ENCODE measurements at places on chromosomes 12 and 14.

- DNase-seq, result peak; percentile 59
Measured at GRCh38 chr12:120639771-120640721, at the start of gene CABP1. CABP1 (plus strand) TSS chr12:120640626; CDS start chr12:120640686, 60 bp downstream.

- DNase-seq, result no peak
Measured at GRCh38 chr12:98896938-98897337, 251.8 kb downstream of the APAF1 start.

DNA sequence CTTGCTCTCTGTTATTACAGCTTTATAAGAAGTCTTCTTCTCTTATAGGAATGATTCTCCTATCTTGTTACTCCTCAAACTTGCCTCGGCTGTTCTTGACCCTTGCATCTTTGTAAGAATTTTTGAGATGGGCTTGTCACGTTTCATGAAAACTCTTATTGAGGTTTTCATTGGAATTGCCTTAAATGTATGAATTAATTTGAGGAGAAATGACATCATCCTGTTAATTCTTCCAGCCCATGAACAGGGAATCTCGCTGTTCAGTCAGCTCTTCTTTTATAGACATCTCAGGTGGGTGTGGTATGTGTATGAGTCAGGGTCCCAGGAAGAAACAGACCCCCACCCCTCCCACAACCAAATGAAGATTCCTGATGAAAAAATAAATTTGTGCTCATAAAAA, 107.1 kb upstream of the MYL2 start:
- no peak for DNase-seq

DNA sequence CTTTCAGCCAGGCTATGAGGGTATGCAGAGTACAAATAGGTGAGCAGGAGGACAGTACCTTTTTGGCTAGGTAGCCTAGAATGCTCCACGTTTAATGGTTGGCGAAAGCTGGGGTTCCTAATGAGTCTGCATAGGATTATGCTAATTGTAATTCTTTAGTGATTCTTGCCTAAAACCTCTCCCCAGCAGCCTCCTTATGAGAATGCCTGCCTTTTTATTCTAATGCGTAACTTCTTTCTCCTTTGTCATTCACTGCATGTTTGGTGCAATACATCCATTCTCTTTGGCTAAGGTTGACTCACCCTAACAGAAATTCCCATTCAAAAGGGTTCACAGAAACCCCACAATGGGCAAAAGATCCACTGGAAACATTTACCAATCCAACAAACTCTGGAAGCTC, 752.2 kb downstream of the FSCB start:
- DNase-seq, result no peak

DNA sequence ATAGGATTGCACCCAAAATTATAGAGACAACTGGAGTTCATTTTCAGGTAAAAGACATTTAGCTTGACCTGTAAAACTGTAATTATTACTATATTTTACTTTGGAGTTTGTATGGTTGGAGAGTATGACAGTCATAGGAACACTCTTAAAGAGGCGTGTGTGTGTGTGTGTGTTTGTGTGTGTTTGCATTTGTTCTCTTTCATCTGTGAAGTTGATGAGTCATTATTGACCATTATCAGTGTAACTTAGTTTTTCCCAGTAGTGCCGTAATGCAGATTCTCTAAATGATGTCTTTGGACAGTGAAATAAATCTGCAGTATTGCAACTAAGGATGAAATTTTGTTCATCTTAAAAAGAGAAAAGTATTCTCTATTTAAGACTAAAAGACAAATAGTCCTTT, 13.0 kb downstream of the WASHC4 start:
- DNase-seq, result no peak

DNA sequence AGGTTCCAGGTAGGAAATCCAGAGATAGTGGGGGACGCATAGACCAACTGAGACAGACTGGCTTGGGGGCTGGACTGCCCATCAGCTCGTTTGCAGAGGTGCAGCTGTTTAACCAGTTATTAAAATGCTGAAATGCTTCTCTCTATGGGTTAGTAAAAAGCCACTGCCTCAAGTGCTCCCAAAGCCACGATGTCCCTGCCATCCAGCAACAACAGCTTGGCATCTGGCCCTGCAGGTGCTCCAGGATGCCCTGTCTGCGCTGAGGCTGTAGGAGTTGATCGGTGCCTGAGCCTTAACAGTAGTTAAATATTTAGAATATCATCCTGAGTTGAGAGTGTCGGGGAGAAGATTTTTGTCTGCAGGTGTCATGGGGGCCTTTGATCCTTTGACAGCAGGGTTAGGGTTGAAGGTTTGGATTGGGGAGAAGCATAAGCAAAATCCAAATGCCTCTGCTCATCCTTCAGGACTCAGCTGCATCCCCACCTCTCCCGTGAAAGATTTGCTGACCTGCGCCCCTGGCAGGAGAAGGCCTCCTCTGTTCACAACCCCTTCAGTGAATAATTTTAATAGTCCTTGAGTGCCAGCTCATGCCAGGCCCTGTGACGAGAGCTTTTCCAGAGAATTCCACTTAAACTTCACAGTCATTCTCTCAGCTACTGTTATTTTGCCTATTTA, 127.3 kb upstream of the PWP1 start:
- no peak for DNase-seq

- DNase-seq, result no peak
Measured at GRCh38 chr12:31966558-31967205, 7.5 kb downstream of the RESF1 start.

DNA sequence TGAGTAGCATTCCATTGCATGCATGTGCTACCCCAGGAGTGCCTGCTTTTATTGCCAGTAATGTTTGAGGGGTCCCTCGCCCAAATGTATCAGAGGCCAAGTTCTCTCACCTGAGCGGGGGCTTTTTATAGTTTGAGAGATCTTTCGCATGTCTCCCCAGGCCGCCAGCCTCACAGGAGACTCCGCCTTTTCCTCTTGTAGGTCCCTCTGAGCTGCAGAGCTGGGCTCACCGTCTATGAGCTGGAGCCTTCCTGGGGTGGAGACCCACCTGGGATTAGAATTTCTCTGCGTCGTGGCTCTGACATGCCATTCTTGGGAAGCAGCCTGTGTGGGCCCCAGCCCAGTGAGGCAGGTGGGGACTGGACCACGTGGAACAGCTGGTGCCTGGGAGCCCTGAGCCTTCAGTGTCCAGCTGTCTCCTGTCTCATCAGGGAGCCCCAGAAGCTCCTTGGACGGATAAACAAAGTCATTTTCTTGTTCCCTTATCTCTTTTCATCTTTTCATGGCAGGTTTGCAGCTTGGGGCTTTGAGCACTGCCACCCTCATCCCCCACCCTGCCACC, 261.7 kb upstream of the CRY1 start:
- DNase-seq, result no peak

DNA sequence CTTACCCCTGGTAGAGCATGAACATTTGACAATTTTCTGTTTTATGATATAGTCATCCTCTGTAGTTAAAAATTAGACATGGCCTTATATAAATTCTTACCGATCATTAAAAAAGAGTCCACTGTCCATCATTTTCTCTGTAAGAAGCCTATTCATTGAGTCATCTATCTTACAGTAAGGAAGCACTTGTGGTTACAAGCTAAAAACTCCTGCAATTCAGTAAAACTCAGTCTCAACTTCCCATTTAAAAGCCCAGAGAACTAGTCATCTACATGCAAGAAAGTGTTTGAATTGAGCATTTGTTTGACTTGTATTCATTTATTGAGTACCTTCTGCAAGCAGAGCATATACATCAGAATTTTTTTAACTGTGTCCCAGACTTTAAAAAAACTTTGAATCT, 63.3 kb downstream of the GTF2A1 start:
- no peak for DNase-seq

DNA sequence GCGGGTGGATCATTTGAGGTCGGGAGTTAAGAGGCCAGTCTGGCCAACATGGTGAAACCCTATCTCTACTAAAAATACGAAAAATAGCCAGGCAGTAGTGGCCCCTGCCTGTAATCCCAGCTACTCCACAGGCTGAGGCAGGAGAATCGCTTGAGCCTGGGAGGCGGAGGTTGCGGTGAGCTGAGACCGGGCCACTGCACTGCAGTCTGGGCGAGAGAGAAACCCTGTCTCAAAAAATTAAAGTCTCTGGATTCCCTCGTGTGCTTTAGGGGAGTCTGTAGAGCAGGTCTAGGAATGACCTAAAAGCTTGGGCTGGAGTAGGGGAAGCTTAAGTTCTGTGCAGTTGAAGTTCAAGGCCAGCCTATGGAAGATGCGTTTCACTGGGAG, 697 bp upstream of the TULP3 start:
- no peak for DNase-seq

- no peak for DNase-seq
Measured at GRCh38 chr12:57620936-57621496, 9.8 kb downstream of the ARHGEF25 start.

- DNase-seq, result no peak
Measured at GRCh38 chr12:130195369-130195768, 33.1 kb downstream of the FZD10 start.

- no peak for DNase-seq
Measured at GRCh38 chr14:99231161-99231849, 40.7 kb downstream of the BCL11B start.

DNA sequence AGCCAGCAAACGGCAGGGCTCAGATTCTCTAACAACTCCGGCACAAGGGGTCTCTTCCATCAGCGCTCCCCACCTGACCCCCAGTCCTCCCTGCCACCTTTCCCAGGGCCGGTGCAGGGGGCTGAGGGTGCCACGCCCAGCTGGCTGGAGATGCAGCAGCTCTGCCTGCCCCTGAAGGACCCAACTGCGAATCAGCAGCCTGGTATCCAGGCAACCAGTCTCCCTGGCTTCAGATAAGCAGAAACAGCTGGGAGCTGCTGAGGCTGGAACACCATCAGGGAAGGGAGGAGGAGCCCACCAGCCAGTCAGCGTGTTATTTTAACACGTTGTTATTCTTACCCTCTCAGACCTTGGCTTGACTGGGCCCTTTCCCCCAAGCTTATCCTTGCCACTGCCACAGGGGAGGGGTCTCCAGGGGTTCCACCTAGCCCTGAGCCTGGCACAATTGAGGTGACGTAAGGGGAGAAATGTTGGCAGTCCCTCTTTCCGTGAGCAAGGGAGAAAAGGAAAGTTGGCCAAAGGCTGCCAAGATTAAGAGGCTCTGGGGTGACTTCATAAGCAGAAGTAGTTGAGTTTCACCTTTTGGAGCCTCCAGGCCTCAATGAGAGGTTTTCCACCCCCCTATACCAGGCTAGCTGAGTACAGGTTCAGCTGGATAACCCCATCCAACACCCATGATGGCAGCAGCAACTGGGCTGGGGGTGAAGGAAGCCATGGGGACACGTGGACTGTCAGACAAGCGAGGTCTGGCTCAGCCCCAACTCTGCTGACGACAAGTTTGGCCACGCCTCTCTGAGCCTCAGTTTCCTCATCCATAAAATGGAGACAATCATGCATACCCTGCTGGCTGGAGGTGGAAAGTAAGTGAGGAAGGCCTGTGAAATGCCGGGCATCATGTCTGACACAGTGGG, 91.1 kb downstream of the IRF2BPL start:
- no peak for DNase-seq

GRCh38 chr12:75960954-75961661, 70.5 kb downstream of the PHLDA1 start:
- no peak for DNase-seq

- DNase-seq, result no peak
Measured at GRCh38 chr12:96047229-96048211, 12.1 kb upstream of the LTA4H start.

DNA sequence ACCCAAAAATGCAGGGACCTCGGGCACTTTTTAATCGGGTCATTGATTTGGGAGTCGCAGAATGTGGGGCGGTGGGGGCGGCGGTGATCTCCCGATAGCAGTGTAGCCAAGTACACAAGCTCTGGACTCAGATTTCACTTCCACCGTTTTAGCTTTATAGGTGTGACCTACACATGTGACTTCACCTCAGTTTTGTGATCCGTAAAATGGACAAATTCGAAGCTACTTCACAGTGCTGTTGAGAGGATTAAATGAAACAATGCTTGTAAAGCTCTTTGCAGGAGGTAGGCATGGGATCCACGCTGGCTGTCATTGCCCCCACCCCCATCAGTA, 478 bp downstream of the RITA1 start:
- no peak for DNase-seq

DNA sequence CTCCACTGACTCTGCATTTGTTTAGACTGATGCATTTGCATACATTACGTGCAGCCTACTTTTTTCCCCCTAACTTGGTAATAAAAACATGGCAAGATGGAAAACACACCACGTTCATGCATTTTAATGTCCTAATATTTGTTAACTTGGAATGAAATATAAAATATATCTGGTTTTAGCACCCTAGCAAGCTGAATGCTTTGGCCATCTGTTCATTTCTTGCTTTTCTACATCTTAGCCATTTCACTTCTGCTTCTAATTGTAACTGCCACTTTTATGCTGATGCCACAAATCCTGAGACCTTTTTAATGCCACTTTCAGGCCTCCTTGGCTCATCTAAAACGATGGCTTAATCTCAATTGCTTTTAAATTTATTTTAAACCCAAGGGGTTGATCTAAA, 177.7 kb upstream of the RASSF8 start:
- DNase-seq, result no peak

- no peak for DNase-seq
Measured at GRCh38 chr14:104512061-104512460, 67.5 kb upstream of the C14orf180 start.

DNA sequence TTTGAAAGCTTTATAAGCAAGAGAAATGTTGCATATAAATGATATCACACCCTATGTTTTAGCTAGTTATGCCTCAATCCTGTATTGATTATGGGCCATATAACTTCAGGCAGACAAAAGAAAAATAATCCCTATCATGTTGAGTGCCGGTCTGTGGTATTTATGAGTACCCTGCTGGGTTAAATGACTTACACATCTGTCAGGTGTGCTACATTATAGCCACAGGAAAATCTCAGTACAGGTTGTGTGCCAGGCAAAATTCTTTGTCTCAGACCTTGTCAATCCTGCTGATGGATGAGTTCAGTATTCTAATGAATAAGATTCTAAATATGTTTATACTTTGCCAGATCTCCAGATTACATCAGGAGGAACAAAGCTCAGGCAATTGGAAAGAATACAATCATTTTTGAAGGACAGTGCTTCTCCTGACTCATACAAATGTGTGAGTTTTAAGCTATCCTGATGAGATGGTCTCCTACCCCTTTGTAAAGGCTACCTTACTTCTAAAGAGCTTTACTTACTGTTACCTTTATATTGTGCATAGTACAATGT, 109.8 kb upstream of the FOXG1 start:
- no peak for DNase-seq

GRCh38 chr14:68795597-68796417, 2.9 kb upstream of the ZFP36L1 start:
- peak; percentile 71 for DNase-seq

Measured in T follicular helper cell (primary cell).